Activated CD8-positive, alpha-beta memory T cell treated with anti-CD3 and anti-CD28 coated beads, Interleukin-2, amount 10 ng/mL, durations not matched to agents 7 days and 5 days (primary cell): ENCODE measurements at places on chromosomes 5 and 9. TPM values are rescaled to one million over a fixed set of nuclear protein-coding genes. Genes with fewer than 3 reads are reported as not detected.

GRCh38 chr9:18896004-18896403, 137.0 kb downstream of the SAXO1 start:
- no peak overlapping the region for H3K4me3 ChIP-seq
- H3K27me3 ChIP-seq = peaks cover 5% of the 10 kb centered on the region
- no peak overlapping the region for H3K27ac ChIP-seq
- peaks cover 14% of the 10 kb centered on the region for H3K4me1 ChIP-seq
- no peak for DNase-seq

The C1QTNF3 gene
- 3.8 TPM for total RNA-seq

DNA sequence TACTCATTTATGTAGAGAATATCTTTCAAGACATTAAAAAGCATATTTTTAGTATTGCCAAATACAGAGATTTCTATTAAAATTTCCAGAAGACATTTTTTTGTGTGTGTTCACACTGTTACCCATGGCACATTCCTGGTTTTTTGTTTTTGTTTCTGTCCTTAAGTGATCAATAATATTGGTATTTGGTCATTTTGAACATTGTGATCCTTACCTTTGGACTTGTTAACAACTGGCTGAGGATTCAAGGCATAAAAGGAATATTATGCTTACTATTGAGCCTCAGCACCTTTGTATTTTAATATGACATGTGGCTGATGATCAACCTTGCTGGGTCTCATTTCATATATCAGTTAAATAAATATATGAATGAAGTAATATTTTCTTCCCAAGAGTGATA, 41.9 kb downstream of the ITGA1 start:
- H3K36me3 ChIP-seq = peaks cover 28% of the 10 kb centered on the region
- H3K4me1 ChIP-seq = peaks cover 34% of the 10 kb centered on the region
- H3K27ac ChIP-seq = no peak overlapping the region
- no peaks in the 10 kb centered on the region for H3K27me3 ChIP-seq
- no peak for DNase-seq

The PPP2R2B gene
- total RNA-seq = 17.0 TPM

GRCh38 chr9:37337301-37337890, 85.1 kb upstream of the GRHPR start:
- no peaks in the 10 kb centered on the region for H3K27me3 ChIP-seq
- H3K27ac ChIP-seq = no peak overlapping the region
- no peak overlapping the region for H3K4me3 ChIP-seq
- H3K4me1 ChIP-seq = no peaks in the 10 kb centered on the region

- no peaks in the 10 kb centered on the region for H3K27me3 ChIP-seq
- DNase-seq = no peak
- no peaks in the 10 kb centered on the region for H3K36me3 ChIP-seq
- H3K27ac ChIP-seq = no peak overlapping the region
These were observed 920.5 kb downstream of the TLE4 start for GRCh38 chr9:80492221-80492620.

The CDKN2B gene
- total RNA-seq = 5.9 TPM
